ENCODE measurements at places on chromosomes 6 and 20.

DNA sequence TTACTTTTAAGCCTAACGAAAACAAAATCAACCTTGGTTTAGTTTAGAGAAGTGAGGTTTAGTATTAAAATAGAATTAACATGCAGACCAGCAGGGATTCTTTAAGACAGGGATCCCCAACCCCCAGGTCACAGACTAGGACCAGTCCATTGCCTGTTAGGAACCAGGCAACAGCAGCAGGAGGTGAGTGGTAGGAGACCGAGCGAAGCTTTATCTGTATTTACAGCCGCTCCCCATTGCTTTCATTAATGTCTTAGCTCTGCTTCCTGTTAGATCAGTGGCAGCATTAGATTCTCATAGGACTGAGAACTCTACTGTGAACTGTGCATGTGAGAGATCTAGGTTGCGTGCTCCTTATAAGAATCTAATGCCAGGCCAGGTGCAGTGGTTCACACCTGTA, 225.9 kb downstream of the NKAIN2 start:
- no peak for DNase-seq

DNA sequence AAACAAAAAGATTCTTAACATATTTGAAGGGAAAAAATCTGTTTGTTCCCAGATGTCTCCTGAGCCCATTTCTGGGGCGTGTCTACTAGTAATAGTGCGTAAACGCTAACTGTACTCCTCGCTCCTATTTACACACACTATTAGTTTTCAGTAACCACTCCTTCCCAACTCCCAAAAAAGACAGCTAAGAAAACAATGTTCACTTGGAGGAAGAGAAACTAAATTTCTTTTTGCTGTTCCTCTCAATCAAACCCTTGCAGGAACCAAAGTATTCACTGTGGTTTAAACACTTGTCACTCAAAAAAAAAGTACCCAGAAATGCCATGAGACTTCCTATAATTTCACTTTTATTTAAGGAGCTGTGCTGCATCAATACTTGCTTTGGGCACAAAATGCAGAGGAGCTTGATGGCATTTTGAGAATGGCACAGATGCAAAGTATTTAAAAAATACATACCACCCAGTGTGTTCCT, 118.2 kb downstream of the BACH2 start:
- no peak for DNase-seq

DNA sequence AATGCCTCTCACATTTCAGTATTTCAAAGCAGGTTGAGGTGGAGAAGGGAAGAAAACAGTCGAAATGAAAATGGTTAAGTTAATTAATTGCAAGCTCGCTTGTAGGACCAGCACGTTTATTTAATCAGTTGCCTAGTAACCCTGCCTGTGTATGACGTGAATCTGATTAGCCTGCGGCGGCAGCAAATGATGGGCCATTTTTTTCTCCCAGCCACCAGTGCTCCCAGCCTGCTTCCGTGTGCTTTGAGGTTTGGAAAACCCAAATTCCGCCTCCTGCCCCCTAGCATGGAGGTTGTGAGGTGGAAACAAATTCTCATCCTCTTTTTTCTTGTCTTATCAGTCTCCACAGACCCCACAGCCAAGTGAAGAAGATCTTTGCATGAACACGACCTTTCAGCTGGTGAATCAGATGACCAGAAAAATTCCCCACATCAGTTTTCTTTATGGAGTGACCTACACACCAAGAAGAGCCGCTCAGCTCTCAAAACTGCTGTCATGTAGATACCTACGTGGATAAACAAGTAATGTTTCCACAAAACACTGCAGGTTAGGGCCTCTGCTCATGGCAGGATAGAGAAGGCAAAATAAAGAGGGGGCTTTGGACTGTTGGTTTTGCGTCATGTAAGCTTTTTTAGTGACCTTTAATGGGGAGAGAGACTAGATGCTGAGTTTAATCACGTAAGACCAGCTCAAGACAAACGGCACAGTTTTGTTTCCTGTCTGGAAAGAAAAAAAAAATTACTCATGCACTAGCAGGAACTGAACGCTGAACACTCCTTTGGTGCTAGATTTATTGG, 572.9 kb upstream of the NOX3 start:
- DNase-seq: no peak

DNA sequence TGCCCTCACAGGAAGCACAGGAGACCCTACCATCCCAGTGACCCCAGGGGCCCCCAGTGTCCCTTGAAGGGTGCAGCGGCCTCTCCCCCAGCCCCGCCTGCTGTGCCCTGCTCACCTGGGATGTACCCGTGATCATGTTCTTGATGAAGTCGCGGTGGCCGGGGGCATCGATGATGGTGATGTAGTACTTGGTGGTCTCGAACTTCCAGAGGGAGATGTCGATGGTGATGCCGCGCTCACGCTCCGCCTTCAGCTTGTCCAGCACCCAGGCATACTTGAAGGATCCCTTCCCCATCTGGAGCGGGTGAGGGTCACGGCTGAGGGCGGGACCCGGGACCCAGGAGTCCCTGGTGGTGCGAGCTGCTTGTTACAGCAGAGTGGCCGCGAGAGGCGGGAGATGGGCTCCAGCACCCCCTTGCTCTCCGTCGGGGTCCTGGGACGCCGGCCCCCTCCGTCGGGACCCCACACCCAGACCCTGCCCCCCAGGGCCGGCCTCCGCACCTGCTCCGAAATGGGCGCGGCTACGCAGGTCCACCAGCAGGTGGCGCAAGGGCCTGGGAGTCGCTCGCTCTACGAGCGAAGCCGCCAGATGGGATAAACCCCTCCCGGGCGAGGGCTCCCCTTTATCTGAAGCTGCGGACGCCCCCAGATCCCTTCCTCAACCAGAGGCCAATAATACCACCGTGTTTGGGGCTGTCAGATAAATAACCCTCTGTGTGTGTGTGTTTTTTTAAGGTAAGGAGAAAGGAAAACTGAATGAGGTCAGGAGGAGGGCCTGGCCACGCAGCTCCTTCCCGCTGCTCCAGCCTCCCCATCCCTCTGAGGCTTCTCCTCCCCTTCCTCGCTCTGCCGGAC, 2.9 kb downstream of the EEF1A2 start:
- DNase-seq: peak; percentile 23

GRCh38 chr20:58342104-58342945, 32.8 kb downstream of the RAB22A start:
- peak; percentile 19 for DNase-seq

GRCh38 chr20:298776-299391, 1.5 kb downstream of the ZCCHC3 start:
- no peak for DNase-seq

DNA sequence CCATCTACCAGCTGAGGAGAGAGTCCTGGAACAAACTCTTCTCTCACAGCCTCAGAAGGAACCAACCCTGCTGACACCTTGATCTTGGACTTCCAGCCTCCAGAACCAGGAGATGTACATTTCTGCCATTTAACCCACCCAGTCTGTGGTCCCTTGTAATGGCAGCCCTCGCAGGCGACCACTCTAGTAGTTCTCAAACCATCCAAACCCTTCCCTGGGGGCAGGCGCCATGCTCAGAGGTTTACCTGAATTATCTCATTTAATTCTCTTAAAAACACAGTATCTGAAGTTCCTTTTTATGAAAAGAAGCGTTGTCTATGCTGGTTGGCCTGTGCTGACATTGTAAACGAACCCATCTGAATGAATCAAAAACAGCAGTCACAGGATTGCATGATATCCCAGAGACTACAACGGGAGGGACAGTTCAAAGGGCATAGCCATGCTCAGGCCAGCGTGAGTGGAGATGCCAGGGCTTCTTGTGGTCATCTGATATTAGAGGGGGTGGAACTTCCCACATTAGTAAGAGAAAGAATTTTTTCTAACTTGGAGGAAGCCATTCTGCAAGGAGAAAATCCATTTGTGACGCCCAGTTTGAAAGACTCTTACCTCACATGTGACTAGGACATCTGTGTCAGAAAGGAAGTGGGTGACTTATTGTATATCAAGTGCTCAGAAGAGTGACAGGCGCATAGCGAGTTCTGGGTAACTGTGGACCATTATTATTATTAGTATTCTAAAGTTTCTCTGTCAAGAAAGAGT, 17.2 kb upstream of the TAGAP start:
- DNase-seq: peak; percentile 36

DNA sequence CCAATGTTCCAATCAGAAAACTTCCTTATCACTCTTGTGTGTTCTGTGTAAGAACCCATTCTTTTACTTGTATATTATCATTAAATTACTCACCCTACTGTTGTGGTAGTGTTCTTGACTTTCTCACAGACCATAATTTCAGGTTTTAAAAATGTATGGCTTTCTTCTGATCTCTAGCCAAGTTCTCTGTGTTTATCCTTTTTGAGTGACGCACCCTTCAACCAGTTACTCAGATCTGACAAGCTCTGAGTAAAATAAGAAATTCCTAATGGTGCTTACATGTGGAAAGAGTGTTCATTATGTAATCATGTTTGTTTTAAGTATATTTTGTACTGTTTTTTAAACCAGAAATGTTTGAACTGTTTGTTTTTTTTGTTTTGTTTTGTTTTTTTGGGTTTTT, 11.0 kb downstream of the TBPL1 start:
- no peak for DNase-seq

GRCh38 chr6:43280234-43280633, 17.8 kb upstream of the SLC22A7 start:
- no peak for DNase-seq

GRCh38 chr6:8881663-8882062, 446.3 kb upstream of the SLC35B3 start:
- no peak for DNase-seq

- DNase-seq: peak; percentile 98
These were observed 222.8 kb downstream of the ALDH8A1 start for GRCh38 chr6:134727081-134727480.

DNA sequence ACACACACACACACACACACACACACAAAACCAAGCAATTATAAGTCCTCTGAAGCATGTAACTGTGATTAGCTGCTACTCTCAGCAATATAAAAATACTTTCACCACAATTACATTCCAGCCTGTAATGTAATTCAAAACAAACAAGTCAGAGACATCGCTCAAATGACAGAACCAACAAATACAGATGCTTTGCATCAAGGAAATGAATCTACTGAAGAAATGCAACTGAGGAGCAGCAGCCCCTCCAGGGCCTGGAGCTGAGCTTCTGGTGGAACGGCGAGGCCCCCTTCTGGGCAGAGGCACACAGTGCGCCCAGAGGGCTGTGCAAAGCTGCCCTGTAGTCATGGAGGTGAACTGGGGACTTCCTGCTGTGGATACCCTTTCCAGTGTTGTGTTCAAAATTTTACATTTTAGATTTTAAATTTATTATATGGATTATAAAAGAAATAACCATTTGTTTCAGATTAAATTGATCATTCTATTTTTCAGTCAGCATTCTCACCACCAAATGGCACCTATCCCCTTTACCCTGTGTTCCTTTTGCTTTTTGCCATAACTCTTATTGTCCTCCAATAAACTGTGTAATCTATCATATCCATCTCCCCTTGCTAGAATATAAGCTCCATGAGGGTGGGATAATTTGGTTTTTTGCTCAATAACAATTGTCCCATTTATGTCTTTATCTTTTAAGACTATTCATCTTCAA, 23.2 kb downstream of the ADAT2 start:
- peak; percentile 52 for DNase-seq

DNA sequence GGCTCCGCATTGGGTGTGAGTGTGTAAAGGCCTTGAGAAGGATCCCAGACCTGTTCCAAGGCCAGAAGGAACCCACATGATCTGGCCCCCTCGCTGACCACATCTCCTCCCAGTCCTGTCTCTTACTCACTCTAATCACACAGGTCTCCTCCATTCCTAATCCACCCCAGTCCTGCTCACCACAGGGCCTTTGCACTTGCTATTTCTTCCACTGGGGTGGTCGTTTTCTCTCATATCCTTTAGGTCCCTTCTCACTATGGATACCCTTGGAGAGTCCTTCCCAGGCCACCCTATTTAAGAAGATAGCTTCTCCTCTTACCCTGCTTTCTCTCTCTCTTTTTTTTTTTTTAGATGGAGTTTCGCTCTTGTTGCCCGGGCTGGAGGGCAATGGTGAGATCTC, 65.7 kb downstream of the CD40 start:
- DNase-seq: no peak

- no peak for DNase-seq
These were observed 11.1 kb upstream of the KIAA1755 start for GRCh38 chr20:38271608-38272120.

DNA sequence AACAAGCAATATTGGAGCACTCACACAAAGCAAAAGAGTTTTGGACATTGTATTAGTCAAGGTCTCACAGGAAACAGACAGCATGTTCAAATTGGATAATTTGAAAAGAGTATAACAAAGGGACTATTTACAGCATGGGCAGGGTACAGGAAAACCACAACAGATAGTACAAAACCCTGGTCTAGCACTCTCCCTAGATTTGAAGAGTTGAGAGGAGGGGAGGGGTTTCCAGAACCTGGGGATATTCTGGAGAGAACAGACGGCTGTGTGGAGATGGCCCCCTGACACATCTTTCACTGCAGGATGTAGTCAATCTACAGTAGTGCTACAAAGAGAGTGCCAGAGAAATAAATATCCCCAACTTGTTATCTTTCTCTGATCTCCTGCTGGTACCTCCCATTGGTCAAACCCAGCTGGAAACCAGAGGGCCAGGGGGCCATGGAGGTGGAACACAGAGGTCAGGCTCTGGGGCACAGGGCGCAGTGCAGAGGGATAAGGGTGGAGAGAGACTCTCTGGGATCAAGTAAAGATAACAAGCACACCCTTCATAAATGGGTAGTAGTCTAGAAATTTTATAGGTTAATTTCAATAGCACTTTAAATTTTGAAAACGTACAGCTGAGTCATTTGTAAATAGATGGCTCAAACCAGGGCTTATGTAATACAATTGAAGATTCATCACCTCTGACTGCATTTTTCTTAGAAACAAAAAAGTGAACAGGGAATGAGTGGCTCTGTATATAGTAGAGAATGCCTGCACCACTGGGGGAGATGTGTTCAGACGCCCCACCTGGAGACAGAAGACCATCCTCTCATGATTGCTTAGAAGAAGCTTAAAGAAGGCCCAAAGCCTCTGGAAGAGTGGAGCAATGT, 25.7 kb downstream of the RCAN2 start:
- peak; percentile 2 for DNase-seq

- no peak for DNase-seq
These were observed 105.8 kb downstream of the MAFB start for GRCh38 chr20:40583205-40583604.

DNA sequence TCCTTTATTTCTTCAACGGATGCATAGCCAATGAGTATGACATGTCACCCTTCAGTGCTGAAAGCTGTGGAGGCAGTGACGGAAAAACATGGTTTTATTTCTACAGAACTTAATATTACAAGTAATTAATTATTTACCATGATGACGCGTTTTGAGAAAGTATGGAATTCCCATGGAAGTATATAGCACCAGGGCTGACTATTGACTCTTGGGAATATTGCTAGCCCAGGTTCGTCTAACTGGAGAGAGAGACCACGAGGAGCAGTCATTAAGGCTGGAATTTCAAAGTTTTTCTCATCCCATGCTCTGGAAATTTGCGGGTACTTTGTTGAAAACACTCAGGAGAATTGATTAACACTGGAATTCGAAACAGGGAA, 155.2 kb upstream of the PRSS16 start:
- no peak for DNase-seq

DNA sequence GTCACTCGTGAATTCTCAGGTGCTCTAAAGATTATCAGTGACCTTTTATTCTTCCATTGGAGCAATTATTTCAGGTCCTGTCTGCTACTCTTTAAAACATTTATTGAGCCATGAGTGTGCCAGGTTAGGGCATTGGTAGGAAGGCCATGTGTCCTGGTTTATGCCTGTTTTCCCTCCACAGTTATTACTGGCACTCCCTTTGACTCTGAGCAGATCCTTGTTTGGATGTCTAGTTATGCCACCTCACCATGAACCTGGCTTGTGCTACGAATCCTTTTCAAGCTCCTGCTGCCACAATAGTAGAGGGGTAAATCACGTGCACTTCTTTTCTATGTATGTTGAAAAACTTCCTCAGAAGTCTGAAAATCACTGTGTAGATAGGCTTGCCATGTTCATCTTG, 27.4 kb downstream of the CRYBG1 start:
- no peak for DNase-seq

GRCh38 chr20:2998728-2999127, 44.7 kb upstream of the GNRH2 start:
- no peak for DNase-seq
